ENCODE measurements at places on chromosomes 11 and 22. TPM values are rescaled to one million over a fixed set of nuclear protein-coding genes. Genes with fewer than 3 reads are reported as not detected.

Gene SERHL2
- 0.97 TPM for total RNA-seq

Gene CYP2D6
- 6.6 TPM for total RNA-seq

Gene CRYAB
- not detected for total RNA-seq

Gene FOLH1
- total RNA-seq, result not detected

DNA sequence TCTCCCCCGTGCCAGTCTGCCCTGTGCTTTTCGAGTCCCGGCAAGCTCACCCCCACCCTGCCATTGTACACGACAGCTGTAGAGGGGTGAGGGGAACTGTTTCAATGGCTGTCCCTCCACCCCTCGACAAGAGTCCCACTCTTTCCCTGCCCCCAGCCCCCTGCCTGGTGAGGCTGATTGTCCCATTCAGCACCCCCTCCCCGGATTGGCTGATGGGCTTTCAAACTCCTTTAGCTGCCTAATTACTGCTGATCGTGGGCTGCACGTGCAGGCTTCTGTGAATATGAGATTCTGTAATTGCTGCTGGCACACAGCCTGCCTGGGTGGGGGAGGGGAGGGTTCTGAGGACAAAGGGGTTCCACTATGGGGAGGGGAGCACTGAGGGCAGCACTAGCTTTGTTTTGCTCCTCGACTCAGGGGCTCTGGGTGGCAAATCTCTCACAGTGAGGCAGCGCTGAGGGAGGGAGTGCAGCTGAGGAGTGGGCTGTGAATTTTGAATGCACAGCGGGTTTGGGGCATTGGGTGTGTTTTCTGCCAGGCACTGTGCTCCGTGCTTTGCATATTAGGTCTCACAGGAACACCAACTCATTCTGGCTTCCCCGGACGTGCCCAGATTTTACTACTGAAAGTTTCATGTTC is 42.6 kb upstream of the ACCSL start:
- H3K27me3 ChIP-seq, result peaks cover 2% of the 10 kb centered on the region
- DNase-seq, result no peak
- H3K4me3 ChIP-seq, result no peak overlapping the region

DNA sequence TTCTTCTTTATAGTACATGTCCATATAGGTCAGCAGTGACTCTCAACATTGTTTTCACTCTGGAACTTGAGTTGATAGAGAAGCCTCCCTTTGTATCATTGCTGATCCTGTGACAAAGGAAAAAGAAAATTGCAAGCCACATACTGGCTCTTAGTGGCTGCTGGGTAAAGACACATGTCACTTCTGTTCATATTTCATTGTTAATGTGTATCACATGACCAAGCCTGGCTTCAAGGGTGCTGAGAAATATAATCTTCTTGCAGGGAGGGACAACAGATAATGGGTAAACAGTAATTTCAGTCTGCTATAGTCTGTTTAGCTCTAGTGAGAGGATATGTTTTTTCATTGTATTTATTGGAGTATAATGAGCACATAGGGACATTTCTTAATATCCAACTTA is 173.3 kb downstream of the PGR start:
- H3K4me3 ChIP-seq, result no peak overlapping the region
- no peaks in the 10 kb centered on the region for H3K36me3 ChIP-seq
- no peaks in the 10 kb centered on the region for H3K4me1 ChIP-seq

GRCh38 chr22:29030618-29031226 is 30.9 kb downstream of the C22orf31 start:
- peaks cover 52% of the 10 kb centered on the region for H3K27me3 ChIP-seq
- no peak overlapping the region for H3K4me3 ChIP-seq
- DNase-seq, result no peak
- no peak overlapping the region for H3K27ac ChIP-seq
- peaks cover 7% of the 10 kb centered on the region for H3K4me1 ChIP-seq

- H3K36me3 ChIP-seq, result peaks cover 6% of the 10 kb centered on the region
- no peaks in the 10 kb centered on the region for H3K27me3 ChIP-seq
- H3K27ac ChIP-seq, result no peak overlapping the region
- peak; percentile 73 for DNase-seq
Measured at GRCh38 chr22:49929211-49929979, 11.0 kb downstream of the CRELD2 start.

GRCh38 chr11:2360081-2360642 is 16.9 kb upstream of the CD81 start:
- DNase-seq, result no peak
- H3K27me3 ChIP-seq, result no peaks in the 10 kb centered on the region

DNA sequence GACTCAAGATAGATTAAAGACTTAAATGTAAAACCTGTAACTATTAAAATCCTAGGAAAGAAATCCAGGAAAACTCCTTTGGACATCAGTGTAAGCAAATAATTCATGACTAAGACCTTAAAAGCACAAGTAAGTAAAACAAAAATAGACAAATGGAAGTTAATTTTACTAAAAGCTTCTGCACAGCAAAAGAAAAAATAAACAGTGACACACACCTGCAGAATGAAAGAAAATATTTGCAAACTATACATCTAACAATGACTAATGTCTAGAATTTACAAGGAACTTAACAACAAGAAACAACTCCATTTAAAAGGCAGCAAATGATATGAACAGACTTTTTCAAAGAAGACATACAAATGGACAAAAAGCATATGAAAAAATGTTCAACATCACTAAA is 359.1 kb downstream of the LUZP2 start:
- no peaks in the 10 kb centered on the region for H3K4me1 ChIP-seq
- no peak overlapping the region for H3K4me3 ChIP-seq
- no peak overlapping the region for H3K27ac ChIP-seq
- H3K27me3 ChIP-seq, result no peaks in the 10 kb centered on the region
- no peak for DNase-seq
- no peaks in the 10 kb centered on the region for H3K36me3 ChIP-seq

- DNase-seq, result no peak
- no peak overlapping the region for H3K27ac ChIP-seq
- H3K4me1 ChIP-seq, result peaks cover 7% of the 10 kb centered on the region
- H3K36me3 ChIP-seq, result no peaks in the 10 kb centered on the region
- peaks cover 82% of the 10 kb centered on the region for H3K27me3 ChIP-seq
Measured at GRCh38 chr11:33869481-33870422, 22.1 kb downstream of the LMO2 start.

DNA sequence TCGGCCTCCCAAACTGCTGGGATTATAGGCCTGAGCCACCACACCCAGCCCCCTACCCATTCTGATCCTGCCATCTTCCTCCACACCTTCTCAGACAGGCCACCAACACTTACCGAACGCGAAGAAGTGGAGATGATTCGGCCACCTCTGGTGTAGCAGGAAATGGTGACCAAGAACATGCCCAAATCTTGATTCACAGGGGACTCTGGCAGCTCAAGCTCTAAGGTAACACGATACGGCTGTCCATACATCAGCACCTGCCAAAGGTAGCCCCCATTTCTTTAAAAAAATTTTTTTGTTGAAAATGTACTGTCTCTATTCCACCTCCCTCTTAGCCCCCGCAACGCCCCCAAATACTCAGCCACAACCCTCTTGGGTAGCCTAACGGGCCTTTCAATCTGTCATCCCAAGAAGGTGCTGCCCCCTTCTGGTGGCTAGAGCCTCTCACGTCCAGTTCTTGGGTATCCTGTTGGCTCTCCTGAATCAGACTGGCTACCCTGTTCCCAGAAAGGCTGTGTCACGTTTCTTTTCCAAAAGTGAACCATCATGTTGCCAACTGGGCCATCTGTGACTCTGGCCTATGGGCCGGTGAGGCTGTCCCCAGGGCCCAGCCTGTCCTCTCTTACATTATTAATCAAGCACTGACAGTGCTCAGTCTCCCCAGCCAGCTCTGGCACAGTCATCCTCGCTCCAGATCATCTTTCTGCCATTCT is 5.3 kb upstream of the LRRN4CL start:
- no peak overlapping the region for H3K27ac ChIP-seq
- no peak overlapping the region for H3K4me3 ChIP-seq
- DNase-seq, result peak; percentile 83
- no peaks in the 10 kb centered on the region for H3K27me3 ChIP-seq
- peaks cover 5% of the 10 kb centered on the region for H3K4me1 ChIP-seq

DNA sequence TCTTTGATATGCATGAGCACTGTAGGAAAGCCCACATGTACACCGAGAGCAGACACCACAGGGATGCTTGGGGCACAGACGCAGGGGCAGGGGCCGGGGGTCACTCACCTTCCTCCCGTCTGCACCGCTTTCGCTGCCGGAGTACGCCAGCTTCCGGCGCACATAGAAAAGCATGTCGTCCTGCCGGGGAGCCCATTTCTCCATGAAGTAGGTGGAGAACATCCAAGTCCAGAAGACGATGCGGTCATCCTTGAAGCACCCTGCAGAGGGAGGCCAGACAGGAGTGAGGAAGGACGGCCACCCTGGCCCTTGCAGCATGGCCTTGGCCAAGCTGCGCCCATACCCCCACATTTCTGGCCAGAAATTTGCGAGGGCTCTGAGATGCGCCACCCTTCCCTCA is 28.8 kb downstream of the KIAA0930 start:
- no peaks in the 10 kb centered on the region for H3K36me3 ChIP-seq
- no peak overlapping the region for H3K27ac ChIP-seq
- no peaks in the 10 kb centered on the region for H3K4me1 ChIP-seq
- no peak for DNase-seq
- no peak overlapping the region for H3K4me3 ChIP-seq
- no peaks in the 10 kb centered on the region for H3K27me3 ChIP-seq

- peak overlapping the region; percentile 58 for H3K4me3 ChIP-seq
- peaks cover 21% of the 10 kb centered on the region for H3K4me1 ChIP-seq
- H3K27ac ChIP-seq, result peak overlapping the region; percentile 99
Measured at GRCh38 chr11:62025487-62026105, 58.2 kb upstream of the FTH1 start.

DNA sequence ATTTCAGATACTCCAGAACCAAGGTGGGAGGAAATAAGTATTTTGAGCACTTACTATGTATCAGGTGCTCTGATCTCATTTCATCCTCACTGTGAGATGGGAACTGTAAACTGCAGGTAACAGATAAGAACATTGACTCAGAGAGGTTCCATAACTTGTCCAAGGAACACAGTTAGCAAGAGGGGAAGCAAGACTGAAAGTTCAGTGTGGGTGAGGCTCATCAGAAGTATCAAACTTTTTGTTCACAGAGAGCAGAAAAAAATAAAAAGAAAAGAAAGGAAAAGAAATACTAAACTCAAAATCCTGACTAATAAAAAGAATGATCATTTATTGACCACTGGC is 37.1 kb downstream of the RAB30 start:
- no peak overlapping the region for H3K27ac ChIP-seq
- H3K27me3 ChIP-seq, result no peaks in the 10 kb centered on the region
- H3K4me1 ChIP-seq, result peaks cover 24% of the 10 kb centered on the region
- no peak for DNase-seq
- H3K36me3 ChIP-seq, result peaks cover 4% of the 10 kb centered on the region
- H3K4me3 ChIP-seq, result no peak overlapping the region
